Activated CD4-positive, alpha-beta T cell treated with anti-CD3 and anti-CD28 coated beads for 36 hours (primary cell): ENCODE measurements at places on chromosomes 13 and 19. TPM values are rescaled to one million over a fixed set of nuclear protein-coding genes. Genes with fewer than 3 reads are reported as not detected.

The CCNA1 gene
- total RNA-seq = 0.21 TPM

The PABPC3 gene
- total RNA-seq = 0.74 TPM

The LYPD3 gene
- 2.1 TPM for total RNA-seq

The LMTK3 gene
- 3.9 TPM for total RNA-seq

The ANKLE1 gene
- 2.9 TPM for total RNA-seq

The CYP4F8 gene
- not detected for total RNA-seq

DNA sequence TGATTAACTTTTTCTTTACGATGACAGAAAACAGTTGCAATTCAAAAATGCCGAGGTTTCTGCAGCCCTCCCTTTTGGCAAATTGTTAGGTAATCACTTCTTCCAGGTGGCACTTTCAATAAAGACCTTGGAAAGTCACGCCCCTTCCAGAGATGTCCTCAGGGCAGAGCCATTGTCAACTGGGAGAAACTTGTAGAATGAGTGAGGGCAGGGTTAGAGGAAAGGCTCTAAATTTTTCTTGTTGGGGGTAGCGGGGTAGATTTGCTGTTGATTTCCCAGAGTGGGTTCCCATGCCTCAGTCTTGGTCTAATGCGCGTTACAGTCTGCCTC lies 421.1 kb downstream of the FGF9 start:
- no peak for DNase-seq

DNA sequence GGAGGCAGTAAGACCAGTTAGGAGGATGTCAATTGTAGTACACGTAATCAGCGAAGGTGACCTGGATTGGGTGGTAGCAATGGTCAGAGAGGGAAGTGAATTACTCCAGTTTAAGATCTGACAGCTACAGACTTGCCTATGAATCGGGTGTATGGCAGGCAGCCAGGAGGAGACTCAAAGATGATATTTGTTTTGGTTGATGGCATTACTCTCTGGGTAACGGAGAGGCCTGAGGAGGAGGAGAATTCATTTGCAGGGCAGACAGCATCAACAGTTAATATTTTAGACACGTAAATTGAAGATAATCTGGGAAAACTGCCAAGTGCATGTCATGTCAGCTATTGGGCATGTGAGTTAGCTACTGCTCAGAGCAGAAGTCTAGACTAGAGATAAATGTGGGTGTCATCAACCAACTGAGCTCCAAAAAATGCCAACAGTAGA lies 109.2 kb downstream of the SGCG start:
- no peak for DNase-seq

- DNase-seq = peak; percentile 29
Measured at GRCh38 chr19:10927730-10928562, 493 bp downstream of the YIPF2 start.

DNA sequence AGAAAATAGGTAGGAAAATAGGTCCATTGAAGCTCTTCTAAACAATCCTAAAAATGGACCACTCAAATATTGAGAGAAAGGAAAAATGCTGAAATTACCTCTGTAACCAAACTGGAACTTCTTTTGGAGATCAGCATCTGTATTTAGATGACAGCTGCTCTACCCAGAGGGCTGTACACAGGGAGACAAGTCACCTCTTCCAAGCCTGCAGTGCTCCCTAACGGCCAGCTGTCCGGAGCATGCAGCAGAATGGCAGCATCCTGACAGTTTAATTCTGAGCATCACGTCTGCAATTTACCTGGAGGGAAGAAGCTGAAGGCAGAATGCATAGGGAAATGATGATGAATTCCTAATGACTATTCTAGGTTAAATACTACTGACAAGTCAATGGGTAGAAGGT lies 62.8 kb upstream of the DIAPH3 start:
- peak; percentile 22 for DNase-seq

DNA sequence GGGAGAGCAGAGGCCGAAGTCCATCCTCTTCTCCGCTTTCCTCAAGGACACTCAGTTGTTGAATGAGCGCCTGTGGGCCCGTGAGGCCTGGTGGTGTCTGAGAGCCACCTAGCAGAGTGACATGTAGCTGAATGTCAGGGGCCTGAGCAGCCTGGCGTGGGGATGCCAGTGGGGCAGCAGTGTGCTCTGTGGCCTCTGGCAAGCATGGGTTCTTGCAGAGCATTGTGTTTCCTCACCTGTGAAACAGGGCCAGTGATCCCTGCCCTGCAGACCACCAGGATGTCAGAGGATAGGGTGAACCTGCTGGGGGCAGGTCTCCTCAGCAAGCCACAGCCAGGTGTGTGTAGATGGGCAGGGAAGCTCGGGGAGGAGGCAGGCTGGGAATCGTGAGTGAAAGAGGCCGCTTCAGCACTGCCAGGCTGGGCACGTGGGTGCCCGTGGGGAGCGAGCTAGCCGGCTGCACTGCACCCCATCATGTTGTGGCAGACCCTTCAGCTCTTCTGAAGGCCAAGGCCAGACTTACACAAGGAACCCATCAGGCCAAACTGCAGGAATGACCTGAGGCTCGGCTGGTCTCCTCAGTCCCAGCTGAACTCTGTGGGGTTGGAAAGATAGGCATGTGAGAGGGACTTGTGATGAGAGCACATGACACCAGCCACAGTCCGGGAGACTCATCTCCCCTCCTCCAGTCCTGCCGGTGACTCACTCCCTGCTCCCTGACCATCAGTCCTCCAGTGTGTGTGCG lies 5.0 kb downstream of the PPP1R37 start:
- no peak for DNase-seq

DNA sequence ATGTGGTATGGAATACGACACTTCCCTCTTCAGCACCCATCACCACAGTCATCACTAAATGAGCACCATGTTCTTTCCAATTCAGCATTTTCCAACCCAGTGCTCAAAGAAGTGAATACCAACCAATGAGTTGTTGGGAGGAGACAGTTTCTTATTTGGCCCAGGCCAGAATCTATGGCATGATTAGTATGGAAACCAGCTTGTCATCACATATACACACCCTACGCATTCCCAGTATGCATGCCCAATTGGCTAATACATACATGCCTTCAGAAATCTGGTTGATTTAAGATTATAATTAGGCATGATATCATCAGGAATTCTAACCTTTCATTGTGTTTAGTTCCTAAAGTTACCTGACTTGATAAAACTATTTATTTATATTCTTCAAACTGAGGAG lies 430.0 kb downstream of the DIAPH3 start:
- DNase-seq = no peak
